ENCODE measurements at places on chromosomes 2 and 18.

- no peak for DNase-seq
Measured at GRCh38 chr2:239106314-239106908, 258.5 kb downstream of the TWIST2 start.

DNA sequence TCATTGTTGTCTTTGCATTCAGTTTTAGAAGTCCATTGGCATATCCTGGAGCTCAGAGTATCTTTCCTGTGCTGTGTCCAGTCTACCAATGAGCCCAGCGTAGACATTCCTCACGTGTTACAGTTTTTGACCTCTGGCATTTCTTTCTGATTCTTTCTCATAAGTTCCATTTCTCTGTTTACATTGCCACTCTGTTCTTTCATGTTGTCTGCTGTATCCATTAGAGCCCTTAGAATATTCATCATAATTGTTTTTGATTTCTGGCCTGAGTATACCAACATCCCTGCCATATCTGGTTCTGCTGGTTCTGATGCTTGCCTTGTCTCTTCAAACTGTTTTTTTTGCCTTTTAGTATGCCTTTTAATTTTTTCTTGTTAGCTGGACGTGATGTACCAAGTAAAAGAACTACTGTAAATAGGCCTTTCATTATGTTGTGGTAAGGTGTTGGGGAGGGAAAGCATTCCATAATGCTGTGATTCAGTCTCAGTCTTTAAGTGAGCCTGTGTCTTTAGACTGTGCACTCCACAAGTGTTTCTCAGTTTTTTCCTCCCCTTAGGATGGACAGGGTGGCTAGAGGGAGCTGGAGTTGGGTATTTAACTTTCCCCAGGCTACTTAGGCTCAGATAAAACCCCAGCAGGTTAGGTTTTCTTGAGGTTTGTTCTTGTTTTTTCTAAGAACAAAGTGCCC lies 35.6 kb downstream of the CEP192 start:
- no peak for DNase-seq

DNA sequence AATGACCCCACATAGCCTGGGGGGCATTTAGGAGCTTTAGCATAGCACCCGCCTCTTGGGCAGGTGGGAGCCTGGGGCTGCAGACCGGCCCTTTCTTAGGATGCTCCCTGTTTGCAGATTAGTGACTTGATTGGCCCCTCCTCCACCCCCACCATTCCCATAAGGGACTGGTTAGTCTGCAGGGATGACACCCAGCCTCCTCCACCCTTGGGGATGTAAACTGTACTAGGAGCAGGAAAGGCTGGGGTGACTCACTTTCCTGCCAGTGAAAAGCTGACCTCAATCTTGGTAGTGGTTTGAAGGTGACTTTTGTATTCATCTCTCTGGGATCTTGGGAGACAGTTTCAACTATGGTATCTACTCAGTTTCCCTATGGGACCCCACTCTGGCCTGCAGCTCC lies 24.2 kb downstream of the CTIF start:
- DNase-seq = no peak

DNA sequence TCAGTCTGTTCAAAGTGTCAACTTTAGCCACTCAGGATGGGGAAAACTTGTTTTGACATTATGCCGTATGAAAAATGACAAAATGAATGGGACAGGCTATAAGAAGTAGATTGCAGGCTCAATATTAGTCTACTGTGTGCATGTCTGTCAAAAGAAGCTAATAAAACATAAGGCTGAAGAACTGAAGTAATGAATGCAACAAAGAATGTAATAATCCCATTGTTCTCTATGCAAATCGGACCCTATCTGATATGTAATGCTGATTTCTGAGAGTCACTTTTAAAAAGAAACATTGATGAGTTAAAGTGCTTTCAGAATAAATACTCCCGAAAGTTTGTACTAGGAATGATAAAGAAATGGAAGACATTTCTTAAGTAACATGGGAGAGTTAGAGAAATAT lies 172.2 kb downstream of the DLGAP1 start:
- DNase-seq = no peak

GRCh38 chr2:8132351-8132831 lies 549.5 kb upstream of the ID2 start:
- no peak for DNase-seq

Measured in CD4-positive, alpha-beta T cell treated with Interleukin-15 for 4 hours (primary cell).